ENCODE measurements at places on chromosomes 13 and 19. TPM values are rescaled to one million over a fixed set of nuclear protein-coding genes. Genes with fewer than 3 reads are reported as not detected.

KL gene
- 0.28 TPM for total RNA-seq

ZNF726 gene
- 14.4 TPM for total RNA-seq

C13orf42 gene
- total RNA-seq, result not detected

MARK4 gene
- 26.1 TPM for total RNA-seq

LRRC4B gene
- total RNA-seq, result not detected

RFPL4A gene
- not detected for total RNA-seq

ZNF132 gene
- total RNA-seq, result 7.4 TPM

RFPL4AL1 gene
- total RNA-seq, result not detected

HIPK4 gene
- not detected for total RNA-seq

WDR88 gene
- total RNA-seq, result not detected

APOC4 gene
- not detected for total RNA-seq

NEK5 gene
- total RNA-seq, result not detected

ACER1 gene
- total RNA-seq, result 0.55 TPM

KIR2DL3 gene
- total RNA-seq, result not detected

MCF2L gene
- 9.3 TPM for total RNA-seq

CILP2 gene
- total RNA-seq, result 0.11 TPM

OSCAR gene
- 1.5 TPM for total RNA-seq

SOHLH2 gene
- not detected for total RNA-seq

NUCB1 gene
- 203 TPM for total RNA-seq

C19orf85 gene
- not detected for total RNA-seq

ZNF491 gene
- 3.6 TPM for total RNA-seq

CEACAM21 gene
- total RNA-seq, result 75.4 TPM

EHD2 gene
- total RNA-seq, result 0.22 TPM

RGL3 gene
- total RNA-seq, result not detected

ICAM5 gene
- total RNA-seq, result 0.83 TPM

Measured in activated naive CD8-positive, alpha-beta T cell treated with anti-CD3 and anti-CD28 coated beads, Interleukin-2, amount 10 ng/mL, durations not matched to agents 7 days and 5 days (primary cell).